ENCODE measurements at places on chromosomes 13 and 19.

DNA sequence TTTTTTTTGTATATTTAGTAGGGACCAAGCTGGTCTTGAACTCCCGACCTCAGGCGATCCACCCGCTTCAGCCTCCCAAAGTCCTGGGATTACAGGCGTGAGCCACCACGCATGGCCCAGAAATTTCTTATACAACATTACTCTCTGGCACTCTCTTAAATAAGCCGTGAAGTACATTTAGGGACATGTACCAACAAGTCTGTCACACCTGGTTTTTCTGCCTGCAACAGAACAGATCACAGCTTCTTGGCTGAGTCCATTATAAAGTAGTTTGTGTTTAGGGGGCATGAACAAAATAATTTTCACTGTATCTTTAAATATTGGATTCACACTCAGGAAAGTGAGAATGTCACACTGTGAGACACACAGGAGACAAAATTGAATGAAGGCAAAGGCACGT, 1567.3 kb downstream of the SLITRK5 start:
- DNase-seq: no peak

GRCh38 chr13:100442095-100442832, 146.3 kb downstream of the GGACT start:
- DNase-seq: no peak

GRCh38 chr13:50358231-50359040, 343.2 kb downstream of the KCNRG start:
- no peak for DNase-seq

DNA sequence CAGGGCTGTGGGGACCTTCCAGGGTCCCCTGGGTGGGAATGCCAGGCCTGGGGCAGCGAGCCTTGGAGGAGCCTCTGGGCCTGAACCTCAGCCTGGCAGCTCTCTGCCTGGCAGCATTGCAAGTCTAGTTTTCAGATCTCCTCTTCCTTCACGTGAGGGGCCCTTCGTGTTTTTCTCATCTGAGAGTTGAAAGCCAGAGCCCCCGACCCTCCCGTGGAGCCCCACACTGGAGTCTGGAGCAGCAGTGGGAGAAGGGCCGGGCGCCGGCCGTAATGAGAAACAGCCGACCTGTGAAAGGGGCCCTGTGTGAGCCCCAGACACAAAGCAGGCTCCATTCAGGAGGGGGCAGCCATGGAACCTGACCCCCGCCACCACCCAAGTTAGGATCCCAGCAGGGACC, 19.3 kb downstream of the TMED1 start:
- DNase-seq: peak; percentile 22

DNA sequence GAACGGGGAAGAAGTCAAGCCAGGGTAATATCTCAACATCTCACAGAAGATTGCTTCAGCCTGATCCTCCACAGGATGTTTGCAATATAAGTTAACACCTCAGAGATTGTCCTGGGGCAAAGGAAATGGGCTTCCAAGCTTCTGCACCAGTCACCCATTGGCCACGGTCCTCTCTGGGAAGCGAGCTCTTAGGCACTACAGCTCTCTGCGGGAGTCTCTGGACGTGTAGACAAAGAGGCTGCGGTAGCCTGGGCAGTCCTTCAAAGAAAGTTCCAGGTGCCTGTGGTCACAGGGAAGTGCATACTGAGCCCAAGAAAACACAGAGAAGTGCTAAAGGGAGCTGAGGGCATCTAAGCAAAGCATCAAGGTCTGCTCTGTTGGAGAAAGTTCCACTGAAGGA, 805.7 kb downstream of the DIAPH3 start:
- no peak for DNase-seq

DNA sequence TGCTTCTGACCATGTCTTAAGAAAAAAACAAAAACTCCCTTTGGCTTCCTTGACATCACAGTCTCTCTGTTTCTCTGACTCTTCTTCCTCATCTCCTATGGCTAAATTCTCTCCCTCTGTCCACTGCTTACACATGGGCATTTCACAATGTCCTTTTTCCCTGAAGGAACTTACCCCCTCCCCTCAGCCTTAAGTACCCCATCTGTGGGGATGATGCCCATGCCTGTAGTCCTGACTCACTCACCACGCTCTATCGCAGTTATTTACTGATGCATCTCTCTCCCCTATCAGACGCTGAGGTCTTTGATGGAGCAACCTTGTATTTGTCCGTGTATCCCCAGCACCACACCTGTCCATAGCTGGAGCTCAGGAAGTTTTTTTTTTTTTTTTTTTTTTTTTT, 32.4 kb downstream of the ACTN4 start:
- peak; percentile 62 for DNase-seq

DNA sequence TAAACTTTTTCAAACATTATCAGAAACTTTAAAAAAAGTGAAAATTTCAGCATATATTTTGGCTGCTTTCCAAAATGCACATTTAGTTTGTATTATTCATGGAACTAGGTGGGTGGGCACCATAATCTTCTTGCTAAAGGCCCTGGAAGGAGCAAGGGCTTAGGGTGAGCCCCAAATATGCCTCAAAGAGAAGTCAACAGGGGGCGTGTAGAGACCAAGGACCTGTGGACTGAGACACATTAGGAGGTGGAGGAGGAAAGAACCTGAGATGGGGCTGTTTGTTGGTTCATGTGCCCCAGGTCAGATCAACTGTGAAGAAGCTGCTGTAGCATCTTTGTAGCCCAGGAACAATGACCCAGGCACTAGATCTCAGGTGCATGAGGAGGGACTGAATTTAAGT, 79.6 kb upstream of the OLFM4 start:
- no peak for DNase-seq

DNA sequence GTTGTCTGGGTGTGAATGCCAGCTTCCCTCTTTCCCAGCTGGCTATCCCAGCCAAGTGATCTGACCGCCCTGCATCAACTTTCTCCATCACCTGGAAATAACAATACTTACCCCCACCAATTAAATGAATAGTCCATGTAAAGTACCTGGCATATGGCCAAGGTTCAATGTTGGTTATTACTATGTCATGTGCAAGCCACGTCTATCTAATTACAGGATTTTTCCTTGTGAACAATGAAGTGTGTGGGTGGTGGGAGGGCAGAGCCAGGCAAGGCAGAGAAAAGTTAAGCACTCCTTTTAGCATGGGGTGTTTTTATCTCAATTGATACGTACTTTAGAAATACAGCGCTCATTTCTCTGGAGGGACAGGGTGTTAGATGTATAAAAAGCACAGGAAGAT, 121.1 kb downstream of the NHLRC3 start:
- no peak for DNase-seq

DNA sequence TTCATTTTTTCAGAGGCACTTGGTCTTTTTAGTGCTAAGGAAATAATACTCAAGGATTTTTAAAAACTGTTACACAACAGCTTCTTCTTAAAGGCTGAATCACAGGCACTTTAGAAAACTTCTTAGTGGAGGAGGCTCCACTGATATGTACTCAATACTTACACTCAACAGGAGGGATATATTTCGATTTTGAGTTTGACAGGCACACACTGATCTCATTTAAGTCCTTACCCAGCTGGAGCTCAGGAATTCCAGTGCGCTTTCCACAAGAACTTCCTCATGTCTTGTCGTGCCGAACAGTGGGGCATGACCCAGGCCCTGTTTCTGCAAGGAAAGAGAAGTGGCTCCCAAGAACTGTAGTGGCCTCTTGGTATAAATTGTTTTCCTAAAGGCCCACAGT, 103.8 kb downstream of the RGCC start:
- DNase-seq: no peak

DNA sequence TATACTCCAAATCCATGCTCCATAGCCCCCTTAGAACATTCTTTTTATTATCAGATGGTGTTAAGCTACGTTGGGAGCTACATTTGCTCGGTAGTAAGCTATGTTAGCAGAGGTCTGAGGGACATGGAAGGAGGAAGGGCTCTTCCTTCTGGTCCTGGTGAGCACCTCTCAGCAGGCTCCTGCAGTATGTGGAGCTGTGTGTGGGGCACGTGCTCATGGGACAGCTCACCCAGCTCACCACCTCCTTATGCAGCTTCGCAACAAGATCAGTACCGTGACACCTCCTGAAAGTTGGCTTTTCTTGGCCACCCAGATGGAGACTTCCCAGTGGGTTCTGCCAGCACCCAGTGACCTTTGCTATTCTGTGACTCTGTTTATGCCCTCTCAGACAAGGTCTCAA, 400.5 kb upstream of the SLC10A2 start:
- no peak for DNase-seq

- DNase-seq: no peak
Observed at GRCh38 chr19:35862528-35862927, 5.8 kb downstream of the KIRREL2 start.

- DNase-seq: peak; percentile 75
Observed at GRCh38 chr19:41426952-41427646, at the start of gene B3GNT8. Gene B3GNT8, minus strand, starts transcription at chr19:41427374. Its CDS starts 596 bp downstream, at chr19:41426778.

DNA sequence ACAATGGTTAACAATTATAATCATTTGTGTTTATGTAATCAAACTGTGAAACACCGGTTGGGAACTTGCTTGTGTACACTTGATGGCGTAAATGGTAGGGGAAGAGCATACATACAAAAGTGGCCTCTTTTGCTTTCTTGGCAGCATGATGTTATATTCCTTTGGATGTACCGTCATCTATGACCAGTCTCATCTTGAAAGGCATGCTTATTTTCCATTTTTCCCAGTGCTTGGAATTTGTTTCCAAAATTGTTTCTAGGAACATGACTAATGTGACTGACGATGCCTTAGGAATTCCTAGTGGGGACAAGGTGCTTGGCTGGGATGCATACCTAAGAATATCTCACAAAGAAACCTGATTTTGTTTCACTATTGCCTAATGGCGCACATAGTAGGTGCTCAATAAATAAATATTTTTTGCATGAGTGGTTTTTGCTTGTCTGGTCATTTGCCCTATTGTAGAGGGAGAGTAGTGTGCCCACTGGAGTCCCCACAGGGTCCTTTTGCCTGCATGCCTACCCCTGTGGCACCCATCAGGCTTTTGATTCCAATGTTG, 45.5 kb downstream of the SAE1 start:
- peak; percentile 91 for DNase-seq

GRCh38 chr13:86282442-86282841, 483.2 kb upstream of the SLITRK6 start:
- DNase-seq: no peak

- peak; percentile 73 for DNase-seq
Observed at GRCh38 chr19:48999481-49000325, 6.0 kb downstream of the RUVBL2 start.

GRCh38 chr13:49326222-49326917, 78.6 kb downstream of the CDADC1 start:
- no peak for DNase-seq

DNA sequence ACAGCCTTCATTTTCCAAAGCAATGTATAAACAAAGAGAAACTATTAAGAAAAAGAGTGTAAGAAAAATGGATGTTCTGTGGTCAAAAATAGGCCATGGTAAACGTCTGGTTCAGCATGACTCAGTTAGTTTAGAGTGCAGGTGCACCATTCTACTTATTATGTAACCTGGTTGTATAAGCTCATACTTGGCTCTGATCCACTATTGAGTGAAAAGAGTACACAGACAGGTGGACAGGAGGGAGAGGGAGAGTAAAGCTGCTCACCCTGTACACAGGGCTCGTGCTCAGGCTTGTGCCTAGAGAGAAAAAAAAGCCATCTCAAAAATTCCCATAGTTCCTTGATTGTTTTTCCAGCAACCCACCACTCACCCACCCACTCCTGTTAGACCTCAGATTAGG, 85.8 kb upstream of the ZNF91 start:
- no peak for DNase-seq

GRCh38 chr13:110546926-110547325, 14.6 kb downstream of the RAB20 start:
- peak; percentile 88 for DNase-seq

DNA sequence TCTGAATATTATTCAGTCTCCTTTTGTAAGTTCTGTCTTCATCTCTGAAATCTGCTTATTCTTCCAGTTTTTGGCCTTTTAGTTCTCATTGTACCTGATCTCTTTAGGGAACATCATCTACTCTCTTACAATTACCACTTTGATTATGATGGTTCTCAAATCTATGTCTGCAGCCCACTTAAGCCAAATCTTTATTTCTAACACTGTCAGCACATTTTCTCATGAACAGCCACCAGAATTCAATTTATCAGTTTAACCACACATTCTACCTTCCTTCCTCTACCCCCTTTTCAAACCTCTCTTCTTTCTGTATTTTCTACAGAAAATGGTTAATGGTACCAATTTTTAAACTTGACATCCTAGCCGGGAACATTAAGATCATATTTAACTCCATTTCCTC, 175.3 kb downstream of the FGF14 start:
- no peak for DNase-seq

GRCh38 chr13:111043575-111043982, 71.5 kb upstream of the ARHGEF7 start:
- peak; percentile 46 for DNase-seq

- peak; percentile 40 for DNase-seq
Observed at GRCh38 chr19:32662186-32662585, 12.8 kb downstream of the ANKRD27 start.

- no peak for DNase-seq
Observed at GRCh38 chr19:10143681-10144080, 24.0 kb upstream of the EIF3G start.

- peak; percentile 21 for DNase-seq
Observed at GRCh38 chr19:4103080-4103433, 20.9 kb downstream of the MAP2K2 start.

- DNase-seq: no peak
Observed at GRCh38 chr19:45958320-45958719, 15.3 kb downstream of the NOVA2 start.

DNA sequence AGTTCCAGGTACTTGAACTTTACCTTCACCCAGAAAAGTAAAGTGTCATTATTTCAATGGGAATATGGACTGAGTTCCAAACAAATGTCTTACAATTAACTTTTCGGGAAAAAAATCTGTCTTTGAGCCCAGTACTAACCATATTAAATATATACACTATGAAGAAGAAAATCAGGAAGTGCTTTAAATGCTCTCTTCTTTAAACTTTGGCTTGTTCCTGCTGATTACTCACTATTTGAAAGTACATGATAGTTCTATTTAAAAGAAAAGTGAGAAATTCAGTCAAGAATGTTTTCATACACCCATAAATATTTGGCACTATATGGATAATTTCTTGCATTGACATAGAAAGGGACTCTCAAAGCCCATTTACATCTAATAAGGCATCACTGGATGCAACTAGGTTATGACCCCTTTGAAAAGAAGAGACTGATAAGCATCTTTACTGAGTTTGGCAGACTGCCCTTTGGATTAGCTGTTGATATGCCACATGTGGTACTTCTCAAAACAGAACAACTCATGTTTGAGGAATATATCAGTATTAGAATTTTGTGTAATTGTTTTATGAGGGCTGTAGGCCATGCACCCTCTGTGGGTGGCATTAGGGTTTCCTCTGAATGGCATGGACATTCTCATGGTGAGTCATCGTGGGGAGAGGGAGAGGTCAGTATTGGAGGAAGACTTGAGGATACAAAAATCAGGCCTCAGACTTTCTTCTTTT, 25.0 kb upstream of the VWA8 start:
- DNase-seq: peak; percentile 92

GRCh38 chr13:112061367-112062061, 5.4 kb upstream of the SOX1 start:
- no peak for DNase-seq

DNA sequence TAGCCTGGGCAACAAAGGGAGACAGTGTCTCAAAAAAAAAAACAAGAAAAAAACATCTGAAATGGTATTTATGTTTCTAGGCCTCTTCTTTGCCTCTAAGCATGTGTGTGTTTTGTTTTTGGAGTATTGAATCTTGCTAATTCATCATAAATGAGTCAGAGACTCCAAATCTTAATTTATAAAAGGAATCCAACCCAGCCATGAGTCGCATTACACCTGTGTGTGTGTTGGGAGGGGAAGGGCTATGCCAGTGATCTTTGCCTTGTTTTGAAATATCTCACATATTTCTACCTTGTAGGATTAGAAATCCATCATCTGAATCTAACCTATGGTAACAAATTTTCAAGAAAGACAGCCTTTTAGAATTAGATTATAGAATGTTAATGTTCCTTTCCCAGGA, 4.0 kb downstream of the ZNF331 start:
- DNase-seq: no peak

- peak; percentile 60 for DNase-seq
Observed at GRCh38 chr19:36460046-36460445, 29.3 kb downstream of the ZNF566 start.
